NCI-H1092 (cell line): ENCODE measurements at places on chromosomes 1 and 21.

- DNase-seq = no peak
Observed at GRCh38 chr1:37465593-37466517, 8.5 kb upstream of the ZC3H12A start.

DNA sequence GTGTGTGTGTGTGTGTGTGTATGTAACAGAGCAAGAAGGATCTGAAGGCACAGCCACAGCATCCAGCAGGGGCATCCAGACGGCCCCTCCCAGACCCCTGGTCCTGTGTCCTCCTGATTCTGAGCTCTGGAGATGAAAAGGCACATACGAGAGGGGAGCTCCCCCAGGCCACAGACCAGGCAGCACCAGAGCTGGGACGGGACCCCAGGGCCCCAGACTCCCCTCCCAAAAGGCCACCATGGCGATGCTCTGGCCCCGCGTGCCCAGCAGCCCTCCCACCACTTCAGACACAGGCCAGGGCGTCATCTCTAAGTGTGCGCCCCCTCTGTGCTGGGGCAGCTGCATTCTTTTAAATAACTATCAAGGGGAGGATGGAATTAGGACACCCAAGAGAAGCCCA lies 245.8 kb downstream of the MATN1 start:
- no peak for DNase-seq

- no peak for DNase-seq
Observed at GRCh38 chr1:114278911-114279310, 125.2 kb upstream of the SYT6 start.

- no peak for DNase-seq
Observed at GRCh38 chr1:202266061-202266765, 72.6 kb downstream of the LGR6 start.

DNA sequence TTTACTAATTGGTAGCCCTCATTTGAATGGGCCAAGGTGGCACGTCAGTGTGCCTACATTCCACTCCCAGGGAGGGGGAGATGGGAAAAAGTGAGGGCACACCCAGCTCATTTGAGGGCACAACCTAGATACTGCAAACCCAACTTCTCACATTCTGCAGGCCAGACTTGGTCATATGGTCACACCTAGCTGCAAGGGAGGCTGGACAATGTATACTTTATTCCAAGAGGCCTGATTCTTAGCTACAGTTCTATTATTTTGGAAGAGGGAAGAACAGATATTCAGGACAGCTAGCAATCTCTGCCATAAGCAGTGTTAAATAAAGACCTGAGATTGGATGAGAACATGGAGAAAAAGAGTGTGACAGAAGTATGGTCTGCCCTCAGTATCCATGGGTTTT lies 180.4 kb downstream of the ROR1 start:
- DNase-seq = no peak
